ENCODE measurements at places on chromosomes 7 and 10.

- peak; percentile 90 for DNase-seq
These were observed 122.4 kb downstream of the CLEC2L start for GRCh38 chr7:139645572-139646523.

DNA sequence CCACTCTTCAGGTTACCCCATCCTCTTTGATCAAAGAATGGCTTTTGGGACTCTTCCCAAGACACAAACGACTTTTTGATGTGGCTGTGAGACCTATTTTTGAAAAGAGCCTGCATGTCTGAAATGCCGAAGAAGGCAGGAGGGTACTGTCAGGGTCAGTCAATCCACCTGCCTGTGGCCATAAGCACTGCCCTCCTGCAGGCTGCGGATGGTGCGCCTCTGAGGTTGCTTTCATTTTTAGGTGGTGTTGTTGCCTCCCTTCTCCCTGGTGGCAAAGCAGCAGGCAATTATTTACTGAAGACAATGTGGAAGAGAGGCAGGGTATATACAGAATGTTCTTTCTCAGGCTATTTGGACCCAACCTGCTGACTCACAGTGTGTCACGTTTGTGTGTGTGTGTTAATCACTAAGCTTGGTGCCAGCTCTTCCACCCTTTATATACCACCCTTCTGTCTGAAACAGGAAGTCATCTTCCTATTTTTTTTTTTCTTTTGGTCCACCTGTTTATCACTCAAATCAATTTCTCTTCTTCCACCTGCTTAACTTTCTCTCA, 1421.2 kb upstream of the CELF2 start:
- no peak for DNase-seq

DNA sequence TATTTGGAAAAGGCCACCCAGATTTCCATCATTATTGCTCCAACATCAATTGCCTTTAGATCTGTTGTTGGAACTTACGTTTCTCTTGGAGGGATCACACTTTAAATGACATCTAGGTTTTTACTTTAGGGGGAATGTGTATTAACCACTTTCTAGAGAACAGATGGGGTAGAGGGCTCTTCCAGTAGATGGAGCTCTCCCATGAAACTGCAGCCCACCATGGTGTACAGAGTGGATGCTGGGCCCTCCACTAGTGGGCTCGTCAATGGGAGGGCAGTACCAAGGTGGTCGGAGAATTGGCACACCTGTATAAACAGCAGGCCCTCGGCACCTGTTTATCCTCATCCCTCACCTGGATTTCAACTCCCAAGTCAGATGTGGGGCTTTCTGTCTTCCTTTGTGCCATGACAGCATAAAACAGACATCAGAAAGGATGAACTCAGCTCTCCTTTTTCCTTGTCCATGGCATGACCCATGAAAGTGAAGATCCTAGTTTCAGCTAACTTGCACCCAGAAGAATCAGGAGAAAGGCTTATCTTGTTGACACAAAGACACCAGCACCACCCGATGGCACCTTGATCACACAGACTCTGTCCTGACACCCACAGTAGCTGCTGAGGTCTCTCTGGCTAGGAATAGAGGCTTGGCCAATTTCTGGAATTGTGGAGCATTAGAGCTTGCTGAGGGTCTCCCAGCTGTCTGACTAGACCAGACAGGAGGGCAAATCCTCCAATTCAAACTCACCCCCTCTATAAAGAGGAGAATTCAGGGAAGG, 150.5 kb downstream of the CYP26A1 start:
- DNase-seq, result no peak

DNA sequence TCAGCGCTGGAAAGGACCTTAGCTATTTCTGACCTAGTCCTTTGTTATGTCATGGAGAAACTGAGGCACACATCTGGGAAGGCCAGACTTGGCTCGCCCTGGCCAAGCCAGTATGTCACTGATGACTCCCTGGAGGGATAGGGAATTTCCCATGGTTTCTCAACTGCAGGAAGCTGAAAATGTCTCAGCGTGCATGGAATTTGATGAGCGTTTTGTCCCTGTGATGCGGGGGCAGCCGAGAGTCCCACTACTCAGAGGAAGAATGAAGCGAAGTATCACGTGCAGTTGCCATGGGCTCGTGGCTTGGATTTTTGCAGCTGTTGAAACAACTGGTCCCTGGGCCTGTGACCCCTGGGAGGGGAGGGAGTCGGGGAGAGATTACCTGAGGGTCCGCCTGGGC, 44.8 kb downstream of the CLIP2 start:
- DNase-seq, result no peak

DNA sequence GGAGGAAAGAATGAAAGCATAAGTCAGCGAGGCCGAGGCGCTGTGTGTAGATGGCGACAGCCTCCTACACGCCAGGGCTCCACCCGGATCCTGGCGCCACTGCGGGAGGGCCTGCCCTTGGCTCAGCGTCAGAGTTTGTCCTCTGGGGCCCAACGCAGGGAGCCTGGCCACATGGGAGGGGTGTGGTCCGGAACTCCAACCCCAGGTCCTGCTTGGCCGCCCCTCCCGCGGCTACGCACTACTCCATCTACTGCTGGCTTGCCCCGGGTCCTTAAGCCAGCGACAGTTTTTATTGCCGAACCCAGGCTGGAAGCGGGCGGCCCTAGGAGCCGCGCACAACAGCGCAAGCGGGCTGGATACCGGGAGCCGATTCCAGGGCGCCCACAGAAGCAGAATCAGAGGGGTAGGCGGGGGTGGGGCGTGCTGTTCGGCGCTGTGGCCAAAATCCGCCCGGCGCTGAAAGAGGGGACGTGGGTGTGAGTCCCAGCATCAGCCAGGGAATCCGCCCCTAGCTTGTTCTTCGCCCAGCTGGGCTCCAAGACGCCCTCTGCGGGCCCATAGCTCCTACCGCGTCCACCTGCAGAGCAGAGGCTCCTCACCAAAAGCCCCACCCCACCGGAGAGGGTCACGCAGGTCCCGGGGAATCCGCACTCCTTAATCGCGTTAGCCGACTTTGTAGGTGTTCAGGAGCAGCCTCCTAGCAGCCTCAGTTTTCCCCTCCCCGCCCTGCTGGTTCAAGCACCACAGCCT, 4.5 kb downstream of the KAZALD1 start:
- peak; percentile 62 for DNase-seq

GRCh38 chr7:985915-986741, 3.1 kb downstream of the CYP2W1 start:
- DNase-seq, result no peak

DNA sequence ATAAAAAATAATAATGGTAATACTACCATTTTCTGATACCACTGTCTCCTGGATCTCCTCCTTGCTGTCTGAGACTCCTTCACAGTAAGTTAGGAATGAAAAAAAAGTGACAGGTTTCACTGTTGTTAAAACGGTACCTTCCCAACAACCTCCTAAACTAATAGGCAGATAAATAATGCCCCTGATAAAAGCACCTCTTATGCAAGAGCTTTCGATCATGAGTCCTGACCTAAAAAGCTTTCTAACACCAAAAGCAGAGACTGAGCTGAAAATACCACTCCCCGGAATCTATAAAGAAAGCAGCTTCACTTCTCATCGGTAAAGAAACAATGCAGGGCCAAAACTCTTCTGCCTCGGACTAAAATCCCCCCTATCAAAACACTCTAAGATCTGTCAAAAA, 14.5 kb downstream of the PARD3 start:
- no peak for DNase-seq

- DNase-seq, result no peak
These were observed 80.8 kb downstream of the INPP5A start for GRCh38 chr10:132618158-132618919.

GRCh38 chr7:94100723-94101345, 96.7 kb upstream of the BET1 start:
- DNase-seq, result no peak

GRCh38 chr7:127798023-127798422, 146.0 kb downstream of the SND1 start:
- no peak for DNase-seq

DNA sequence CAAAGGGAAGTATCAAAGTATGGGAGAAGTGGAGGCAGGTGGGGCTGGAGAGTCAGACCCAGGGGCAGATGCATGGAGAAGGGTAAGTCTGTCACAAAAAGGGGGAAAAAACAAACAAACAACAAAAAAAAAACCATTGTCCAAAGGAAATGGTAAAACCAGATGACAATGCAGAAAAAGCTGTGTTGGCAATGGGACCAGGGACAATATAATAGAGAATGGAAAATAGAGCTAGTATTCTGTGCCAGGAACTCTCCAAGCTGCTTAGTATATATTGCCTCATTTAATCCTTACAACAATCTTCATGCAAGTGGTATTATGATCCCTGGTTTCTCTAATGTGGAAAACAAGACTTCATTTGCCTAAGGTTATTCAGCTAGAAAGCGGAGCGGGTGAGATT, 13.1 kb upstream of the KDM7A start:
- no peak for DNase-seq

GRCh38 chr7:106260136-106260561, 24.6 kb downstream of the NAMPT start:
- no peak for DNase-seq

Data from stimulated activated CD8-positive, alpha-beta memory T cell treated with anti-CD3 and anti-CD28 coated beads, Interleukin-4, amount 100 ng/mL, for 48 hours (primary cell).